Muscle of leg (tissue), 16 donors: ENCODE measurements at places on chromosomes 4 and X. TPM values are rescaled to one million over a fixed set of nuclear protein-coding genes. Genes with fewer than 3 reads are reported as not detected.
A peak's percentile ranks its signal among the peaks of the same experiment; 100 is the strongest.

SLC6A14 gene
- total RNA-seq: not detected

- no peak for DNase-seq
Observed at GRCh38 chr4:180423712-180424057, 1819.5 kb upstream of the TENM3 start.

- DNase-seq: no peak
Observed at GRCh38 chrX:30973784-30974427, 84.9 kb upstream of the TAB3 start.

H2BW1 gene
- not detected for total RNA-seq

GC gene
- 0.35 TPM for total RNA-seq

PF4V1 gene
- total RNA-seq: 0.27 TPM

GRCh38 chrX:40176351-40177116, 78.8 kb upstream of the BCOR start:
- peak; percentile 84 for DNase-seq
